ENCODE measurements at places on chromosomes 4 and X.

GRCh38 chrX:4570151-4570550, 856.7 kb upstream of the PRKX start:
- DNase-seq: no peak

DNA sequence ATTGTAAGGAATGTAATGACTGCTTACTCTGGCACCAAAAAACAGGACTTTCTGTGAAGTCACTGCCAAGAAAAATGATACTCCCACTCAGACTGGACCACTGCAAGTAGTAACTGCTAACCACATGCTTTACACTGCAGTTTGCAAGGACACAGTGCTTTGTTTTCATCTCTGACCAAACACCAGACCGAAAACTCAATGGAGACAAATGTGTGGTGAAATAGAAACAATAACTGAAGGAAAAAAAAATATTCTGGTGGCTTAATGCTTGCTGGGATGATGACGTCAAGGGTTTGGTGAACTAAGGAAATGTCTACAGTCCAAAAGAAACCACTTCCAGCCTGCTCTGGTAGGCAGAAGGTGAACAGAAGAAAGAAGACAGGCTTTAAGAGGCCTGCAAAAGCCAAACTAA, 13.2 kb downstream of the GPC4 start:
- DNase-seq: no peak

GRCh38 chrX:75301060-75301459, 27.2 kb downstream of the UPRT start:
- DNase-seq: no peak

- no peak for DNase-seq
Observed at GRCh38 chr4:81808011-81808672, 336.4 kb upstream of the RASGEF1B start.

DNA sequence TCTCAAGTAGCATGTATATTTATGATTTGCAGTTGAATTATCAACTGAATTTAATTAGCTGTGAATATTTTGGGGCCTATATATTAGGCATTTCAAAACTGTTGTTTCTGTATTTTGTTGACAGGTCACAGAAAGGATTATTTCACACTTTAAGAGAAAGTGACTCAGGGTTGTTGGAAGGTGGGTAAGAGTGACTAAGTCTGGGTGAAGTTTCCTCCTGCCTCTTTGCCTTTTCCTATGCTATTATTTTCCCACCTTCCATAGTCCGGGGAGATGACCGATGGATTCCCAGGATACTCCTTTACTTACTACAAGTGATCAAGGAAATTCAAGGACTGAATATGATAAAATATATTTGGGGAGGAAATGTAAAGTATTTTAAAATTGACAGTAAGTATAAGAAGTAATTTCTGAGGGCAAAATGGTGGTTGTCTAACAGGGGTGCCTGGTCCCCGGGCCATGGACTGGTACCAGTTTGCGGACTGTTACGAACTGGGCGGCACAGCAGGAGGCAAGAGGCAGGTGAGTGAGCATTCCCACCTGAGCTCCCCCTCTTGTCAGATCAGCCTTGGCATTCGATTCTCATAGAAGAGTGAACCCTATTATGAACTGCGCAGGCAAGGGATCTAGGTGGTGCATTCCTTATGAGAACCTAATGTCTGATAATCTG, 175.5 kb upstream of the GPRIN3 start:
- DNase-seq: no peak

GRCh38 chrX:129495900-129496299, 27.4 kb downstream of the SMARCA1 start:
- DNase-seq: no peak

DNA sequence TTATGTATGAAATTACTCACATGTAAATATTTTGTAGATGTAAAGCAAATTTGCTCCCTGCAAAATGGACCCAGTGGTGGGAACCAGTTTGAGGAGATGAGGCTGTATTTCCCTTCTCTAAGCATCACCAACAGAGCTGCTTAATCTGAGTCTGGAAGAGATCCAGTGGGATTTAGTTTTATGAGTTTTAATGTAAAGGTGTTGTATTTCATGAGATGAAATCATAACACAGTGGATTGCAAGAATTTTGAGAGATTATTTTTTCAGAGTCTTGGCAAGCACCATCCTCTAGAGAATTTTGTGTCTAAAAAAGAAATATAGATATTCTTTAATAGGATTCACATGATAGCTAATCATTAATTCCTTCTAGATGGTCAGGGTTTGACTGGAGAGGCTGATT, 35.6 kb upstream of the SFRP2 start:
- DNase-seq: no peak

- no peak for DNase-seq
Observed at GRCh38 chr4:164011791-164012190, 517.3 kb downstream of the TMA16 start.

DNA sequence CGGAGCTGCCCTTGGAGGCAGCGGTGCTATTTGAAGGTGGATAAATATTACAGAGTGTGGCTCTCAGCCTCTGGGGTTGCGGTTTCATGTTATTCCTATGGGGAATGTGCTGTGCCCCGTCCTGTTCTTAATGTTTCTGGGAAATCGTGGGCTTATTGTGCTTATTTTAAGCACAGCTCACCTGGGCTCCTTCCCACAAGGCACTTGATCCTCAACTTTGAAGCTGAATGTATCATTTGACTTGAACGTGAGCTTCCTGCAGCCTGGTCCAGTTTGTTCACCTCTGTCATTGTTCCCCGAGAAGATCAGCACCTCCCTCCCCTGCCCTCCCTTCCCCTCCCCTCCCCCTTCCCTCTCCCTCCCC, 3.9 kb downstream of the SORCS2 start:
- no peak for DNase-seq

DNA sequence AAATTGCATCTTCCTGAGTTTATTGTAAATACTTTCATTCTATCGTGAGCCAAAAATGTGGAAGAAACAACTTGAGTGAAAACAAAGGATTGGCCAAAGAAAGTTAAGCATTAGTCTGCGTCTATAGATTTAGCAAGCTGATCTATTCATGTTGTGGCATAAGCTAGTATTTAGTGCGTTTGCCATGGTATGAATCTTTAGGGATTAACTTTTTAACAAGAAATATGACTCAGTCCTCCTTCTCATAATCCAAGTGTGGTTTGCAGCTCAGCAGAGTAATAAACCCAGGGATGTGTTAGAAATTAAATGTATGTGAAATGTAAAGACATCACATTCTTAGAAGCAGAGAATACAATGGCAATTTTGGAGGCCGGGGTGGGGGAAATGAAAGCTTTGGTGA, 1110.9 kb downstream of the NLGN4X start:
- DNase-seq: no peak

GRCh38 chr4:152188801-152189200, 347.1 kb downstream of the FBXW7 start:
- no peak for DNase-seq

DNA sequence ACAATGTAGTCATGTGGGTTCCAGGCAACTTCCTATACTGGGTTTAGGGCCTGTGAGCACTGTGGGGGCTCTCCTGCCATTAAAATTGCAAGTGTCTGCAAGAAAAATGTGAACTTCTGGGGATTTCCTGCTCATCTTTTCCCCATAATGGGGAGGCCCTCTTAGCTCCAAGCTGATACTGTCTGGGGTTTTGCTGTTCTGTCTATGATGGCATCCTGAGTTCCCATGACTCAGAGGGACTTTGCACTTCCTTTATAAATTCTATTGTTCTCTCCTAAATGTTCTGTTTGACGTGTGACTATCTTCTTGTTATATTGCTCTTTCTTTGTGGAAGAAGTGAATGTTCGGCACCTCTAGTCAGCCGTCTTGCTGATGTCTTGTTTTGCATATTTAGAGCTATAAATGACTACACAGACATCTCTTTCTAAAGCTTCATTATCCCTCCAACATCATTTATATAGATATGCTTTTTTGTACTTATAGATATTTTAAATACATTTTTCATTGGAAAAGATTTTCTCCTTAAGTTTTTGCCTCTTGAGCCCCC, 465.8 kb downstream of the NAF1 start:
- no peak for DNase-seq

- DNase-seq: no peak
Observed at GRCh38 chr4:38724475-38724808, 58.3 kb downstream of the TLR10 start.

- peak; percentile 43 for DNase-seq
Observed at GRCh38 chr4:182448281-182449151, 205.3 kb downstream of the TENM3 start.

GRCh38 chr4:2423066-2423465, 4.3 kb downstream of the CFAP99 start:
- no peak for DNase-seq

DNA sequence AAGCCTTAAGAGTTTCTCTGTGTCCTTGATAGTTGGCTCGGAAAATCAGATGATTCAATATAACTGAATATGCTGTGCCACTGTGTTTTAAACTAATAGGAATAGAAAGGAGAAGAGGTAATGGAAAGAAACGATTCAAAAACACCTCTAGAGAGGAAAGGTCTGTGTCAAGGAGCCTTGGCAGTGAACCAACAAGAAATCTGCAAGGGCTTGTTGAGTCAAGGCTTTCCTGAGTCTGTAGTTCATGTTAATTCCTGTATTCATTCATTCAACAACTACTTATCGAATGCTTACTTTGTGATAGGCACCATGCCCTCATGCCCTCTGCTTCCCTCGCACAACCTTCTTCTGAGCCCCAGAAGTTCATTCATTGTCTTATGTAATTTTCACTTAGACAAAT, 336.0 kb downstream of the PDHA2 start:
- no peak for DNase-seq

- no peak for DNase-seq
Observed at GRCh38 chr4:123060039-123060770, 137.8 kb upstream of the NUDT6 start.

- DNase-seq: no peak
Observed at GRCh38 chr4:77120886-77121508, 36.0 kb upstream of the CCNG2 start.

- no peak for DNase-seq
Observed at GRCh38 chr4:90318193-90318592, 191.0 kb downstream of the CCSER1 start.
